Keratinocyte (primary cell): ENCODE measurements at places on chromosomes 5 and 9. TPM values are rescaled to one million over a fixed set of nuclear protein-coding genes. Genes with fewer than 3 reads are reported as not detected.
A peak's percentile ranks its signal among the peaks of the same experiment; 100 is the strongest.

- no peak for DNase-seq
These were observed 4.5 kb downstream of the ABCA2 start for GRCh38 chr9:137023583-137023991.

GRCh38 chr9:114823441-114823840 lies 17.6 kb upstream of the TNFSF15 start:
- no peak for DNase-seq

- DNase-seq, result no peak
These were observed 2.8 kb downstream of the PDGFRB start for GRCh38 chr5:150152636-150153462.

- no peak for DNase-seq
These were observed 298.7 kb upstream of the CDH6 start for GRCh38 chr5:30894811-30895210.

DNA sequence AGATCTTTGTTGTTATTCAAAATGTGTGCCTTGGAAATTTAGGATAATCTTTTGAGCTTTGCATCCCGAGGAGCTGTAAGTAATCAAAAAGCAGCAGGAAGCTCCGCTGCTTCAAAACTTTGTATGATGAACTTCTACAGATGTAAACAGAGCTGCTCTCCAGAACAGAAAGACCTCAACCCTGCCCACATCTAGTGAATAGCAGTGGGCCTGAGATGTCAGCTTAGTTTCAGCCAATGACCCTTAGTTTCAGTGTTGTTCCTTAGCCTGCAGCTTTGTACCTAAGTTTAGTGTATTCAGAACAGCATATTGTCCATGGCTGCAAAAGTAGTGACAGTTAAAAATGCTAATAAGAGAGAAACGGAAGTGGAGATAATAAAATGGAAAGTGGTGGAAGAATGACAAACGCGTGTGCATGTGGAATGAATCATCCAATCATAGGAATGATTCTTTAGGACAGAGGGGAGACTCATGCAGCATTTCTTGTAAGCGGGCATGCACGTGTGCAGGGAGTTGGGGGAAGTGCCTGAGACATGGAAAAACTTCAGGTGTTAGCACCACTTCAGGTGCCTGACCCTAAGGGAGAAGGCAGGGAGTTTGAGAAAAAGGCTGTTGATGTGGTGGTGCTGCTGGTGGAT lies 24.9 kb downstream of the SNX24 start:
- no peak for DNase-seq

DNA sequence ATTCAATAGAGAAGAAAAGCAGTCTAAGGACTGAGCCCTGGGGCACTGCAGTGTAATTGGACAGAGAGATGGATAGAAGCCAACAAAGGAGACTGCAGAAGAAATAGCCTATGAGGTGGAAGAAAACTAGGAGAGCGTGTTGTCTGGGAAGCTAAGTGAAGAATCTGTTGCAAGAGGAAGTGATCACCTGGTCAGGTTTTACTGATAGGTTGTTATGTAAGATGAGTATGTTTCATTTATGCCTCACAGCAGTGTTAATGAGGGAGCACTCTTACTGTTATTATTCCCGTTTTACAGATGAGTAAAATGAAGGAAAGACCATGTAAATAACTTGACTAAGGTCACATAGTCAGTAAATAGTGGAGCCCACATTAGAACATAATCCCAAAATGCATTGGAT lies 80.0 kb upstream of the GRHPR start:
- no peak for DNase-seq

DNA sequence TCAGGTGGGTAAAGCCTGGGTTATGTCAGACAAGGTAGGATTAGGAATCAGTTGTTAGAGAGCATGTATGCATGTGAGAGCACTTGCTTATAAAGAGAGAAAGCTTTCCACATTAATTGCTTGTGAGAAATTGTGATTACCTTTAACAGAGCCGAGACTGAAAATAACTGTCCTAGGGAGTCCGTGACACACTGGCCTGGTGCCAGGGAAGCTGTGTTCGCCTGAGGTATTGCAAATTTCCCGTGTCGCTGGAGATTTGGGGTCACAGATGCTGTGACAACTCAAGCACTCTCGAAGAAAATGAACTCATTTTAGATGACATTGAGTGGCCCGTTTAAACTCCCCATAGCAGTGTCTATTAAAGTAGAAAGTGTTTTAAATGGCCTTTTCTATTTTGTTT lies 9.6 kb downstream of the SLC1A1 start:
- DNase-seq, result no peak

GRCh38 chr5:89371646-89372045 lies 488.7 kb upstream of the MEF2C start:
- no peak for DNase-seq

Gene SPAAR
- not detected in 3 replicates for polyA plus RNA-seq

- peak; percentile 25 for DNase-seq
These were observed 404.0 kb downstream of the EBF1 start for GRCh38 chr5:158695595-158696330.
